Thyroid gland (tissue), 4 donors: ENCODE measurements at places on chromosomes 7 and 10. TPM values are rescaled to one million over a fixed set of nuclear protein-coding genes. Genes with fewer than 3 reads are reported as not detected.

Gene ZNF138
- 20.6 TPM for total RNA-seq

Gene CDC14C
- total RNA-seq: not detected

Gene HERPUD2
- total RNA-seq: 27.0 TPM

Gene NMT2
- 16.3 TPM for total RNA-seq

Gene TUBB8
- 0.40 TPM for total RNA-seq

Gene C10orf62
- 1.0 TPM for total RNA-seq

Gene USP54
- 315 TPM for total RNA-seq

Gene SPDYE8
- not detected for total RNA-seq

Gene SLC13A1
- total RNA-seq: not detected

Gene FAM200A
- total RNA-seq: 6.1 TPM

Gene GSTO2
- 7.5 TPM for total RNA-seq

Gene LRIT1
- total RNA-seq: not detected

Gene TEX47
- not detected for total RNA-seq

Gene TRPV6
- total RNA-seq: 1.6 TPM

Gene SNX10
- 2.5 TPM for total RNA-seq

Gene BAMBI
- 0.67 TPM for total RNA-seq

Gene CPA5
- not detected for total RNA-seq

Gene OR2A1
- 1.4 TPM for total RNA-seq

Gene ZNF786
- total RNA-seq: 9.9 TPM

Gene SAMD9
- 4.4 TPM for total RNA-seq

Gene GRB10
- 55.2 TPM for total RNA-seq
